Activated naive CD8-positive, alpha-beta T cell treated with anti-CD3 and anti-CD28 coated beads for 36 hours (primary cell): ENCODE measurements at places on chromosomes 2 and 18.
A peak's percentile ranks its signal among the peaks of the same experiment; 100 is the strongest.

- DNase-seq, result peak; percentile 47
- no peaks in the 10 kb centered on the region for H3K36me3 ChIP-seq
- H3K4me3 ChIP-seq, result peak overlapping the region; percentile 75
- H3K27me3 ChIP-seq, result peaks cover 4% of the 10 kb centered on the region
- peaks cover 9% of the 10 kb centered on the region for H3K4me1 ChIP-seq
Measured at GRCh38 chr2:10432311-10433181, 15.6 kb downstream of the ODC1 start.

DNA sequence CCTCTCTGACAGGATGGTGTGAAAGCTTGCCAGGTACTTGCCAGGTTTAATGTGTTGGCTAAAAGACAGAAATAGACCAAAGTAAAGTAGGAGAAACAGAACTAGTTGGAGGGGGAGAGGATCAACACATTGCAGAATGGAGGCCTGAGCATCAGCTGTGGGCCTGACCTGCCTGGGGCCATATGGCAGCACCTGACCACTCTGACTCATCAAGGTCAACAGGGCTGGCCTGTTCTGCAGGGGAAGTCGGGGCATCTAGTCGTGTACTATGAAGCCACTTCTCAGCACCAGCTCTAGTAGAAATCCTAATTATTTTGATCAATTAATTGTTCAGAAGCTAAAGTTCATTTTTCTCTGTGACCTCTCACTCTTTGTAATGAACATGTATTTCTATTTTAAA, 35.8 kb upstream of the NOSTRIN start:
- H3K27ac ChIP-seq, result no peak overlapping the region
- DNase-seq, result no peak
- H3K4me1 ChIP-seq, result no peaks in the 10 kb centered on the region
- H3K27me3 ChIP-seq, result no peaks in the 10 kb centered on the region
- H3K4me3 ChIP-seq, result no peak overlapping the region

DNA sequence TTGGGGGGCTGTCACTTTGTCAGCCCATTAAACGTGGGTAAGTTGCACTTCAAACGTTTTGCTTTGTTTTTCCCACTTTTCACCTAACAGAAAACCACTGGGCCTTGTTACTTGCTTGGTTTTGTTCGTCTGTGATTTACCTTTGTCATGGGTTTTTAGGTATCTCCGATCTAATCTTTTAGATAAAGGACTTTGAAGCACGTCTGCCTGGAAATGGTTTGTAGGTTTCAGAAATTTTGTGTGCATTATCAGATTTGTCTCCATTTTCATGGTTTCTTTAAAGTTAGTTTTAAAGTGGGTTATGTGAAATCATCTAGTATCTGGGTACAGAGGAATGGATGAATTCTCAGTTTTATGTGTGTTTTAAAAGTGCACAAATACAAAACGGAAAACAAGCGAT, 6.4 kb downstream of the CTDP1 start:
- DNase-seq, result no peak
- H3K4me1 ChIP-seq, result peaks cover 60% of the 10 kb centered on the region
- no peak overlapping the region for H3K27ac ChIP-seq
- no peaks in the 10 kb centered on the region for H3K27me3 ChIP-seq
- no peak overlapping the region for H3K4me3 ChIP-seq
- H3K36me3 ChIP-seq, result peaks cover 29% of the 10 kb centered on the region

GRCh38 chr18:38576349-38576748, 1010.8 kb upstream of the CELF4 start:
- H3K4me1 ChIP-seq, result peaks cover 15% of the 10 kb centered on the region
- no peaks in the 10 kb centered on the region for H3K27me3 ChIP-seq

- H3K36me3 ChIP-seq, result peaks cover 12% of the 10 kb centered on the region
- H3K27ac ChIP-seq, result no peak overlapping the region
- DNase-seq, result no peak
- H3K4me1 ChIP-seq, result no peaks in the 10 kb centered on the region
- H3K27me3 ChIP-seq, result no peaks in the 10 kb centered on the region
Measured at GRCh38 chr2:18690342-18690741, 101.0 kb upstream of the NT5C1B start.

- no peak for DNase-seq
- H3K27me3 ChIP-seq, result no peaks in the 10 kb centered on the region
- no peaks in the 10 kb centered on the region for H3K4me1 ChIP-seq
- no peak overlapping the region for H3K27ac ChIP-seq
- H3K4me3 ChIP-seq, result no peak overlapping the region
- H3K36me3 ChIP-seq, result no peaks in the 10 kb centered on the region
Measured at GRCh38 chr2:128590309-128591021, 271.8 kb upstream of the HS6ST1 start.

DNA sequence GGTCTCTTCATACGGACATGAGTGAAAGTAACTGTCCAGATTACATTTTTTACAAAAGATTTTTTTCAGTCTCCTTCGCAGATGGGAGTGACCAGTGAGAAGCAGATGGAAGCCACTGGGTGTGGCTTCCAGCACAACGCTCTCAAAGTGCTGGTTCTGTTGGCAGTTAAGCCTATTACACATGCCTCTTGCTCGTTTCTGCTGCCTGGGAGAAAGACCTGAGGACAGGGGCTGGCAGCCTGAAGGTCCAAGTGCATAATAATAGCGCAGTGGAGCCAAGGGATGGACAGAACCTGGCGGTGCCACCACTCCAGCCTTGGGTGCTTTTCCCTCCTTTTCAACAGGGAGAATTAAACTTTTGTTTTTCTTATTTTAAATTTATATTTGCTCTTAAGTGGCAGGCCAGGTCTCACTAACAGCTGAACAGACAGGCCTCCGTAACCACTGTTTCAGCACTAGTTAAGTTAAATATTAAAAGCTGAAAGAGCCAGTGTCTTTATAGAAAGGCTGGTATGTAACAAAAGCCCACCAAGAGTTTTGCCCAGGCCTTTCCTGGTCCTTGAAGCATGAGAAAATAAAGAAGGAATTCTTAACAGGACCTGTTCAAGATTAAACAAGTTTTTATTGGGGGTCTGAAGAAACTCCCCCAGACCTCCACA, 1.2 kb upstream of the SKA1 start:
- H3K4me1 ChIP-seq, result peaks cover 5% of the 10 kb centered on the region
- peaks cover 5% of the 10 kb centered on the region for H3K36me3 ChIP-seq
- H3K4me3 ChIP-seq, result no peak overlapping the region

- DNase-seq, result no peak
- no peaks in the 10 kb centered on the region for H3K36me3 ChIP-seq
Measured at GRCh38 chr18:51253476-51253875, 56.0 kb upstream of the MEX3C start.

- H3K27me3 ChIP-seq, result no peaks in the 10 kb centered on the region
- H3K4me1 ChIP-seq, result peaks cover 53% of the 10 kb centered on the region
- peaks cover 26% of the 10 kb centered on the region for H3K36me3 ChIP-seq
Measured at GRCh38 chr2:71071681-71072398, 3.4 kb downstream of the NAGK start.

GRCh38 chr2:116687371-116687770, 1127.1 kb upstream of the DDX18 start:
- H3K4me1 ChIP-seq, result no peaks in the 10 kb centered on the region
- H3K36me3 ChIP-seq, result no peaks in the 10 kb centered on the region
- no peaks in the 10 kb centered on the region for H3K27me3 ChIP-seq
- no peak overlapping the region for H3K27ac ChIP-seq

- H3K4me3 ChIP-seq, result no peak overlapping the region
- H3K27ac ChIP-seq, result no peak overlapping the region
- H3K4me1 ChIP-seq, result no peaks in the 10 kb centered on the region
- H3K36me3 ChIP-seq, result peaks cover 2% of the 10 kb centered on the region
- DNase-seq, result no peak
- no peaks in the 10 kb centered on the region for H3K27me3 ChIP-seq
Measured at GRCh38 chr2:165837122-165837521, 43.1 kb upstream of the GALNT3 start.

- H3K4me1 ChIP-seq, result no peaks in the 10 kb centered on the region
- H3K27ac ChIP-seq, result no peak overlapping the region
- DNase-seq, result no peak
- no peaks in the 10 kb centered on the region for H3K36me3 ChIP-seq
- no peaks in the 10 kb centered on the region for H3K27me3 ChIP-seq
Measured at GRCh38 chr2:150279686-150280085, 207.8 kb downstream of the RND3 start.

- no peak for DNase-seq
- no peak overlapping the region for H3K4me3 ChIP-seq
- no peaks in the 10 kb centered on the region for H3K27me3 ChIP-seq
- no peaks in the 10 kb centered on the region for H3K36me3 ChIP-seq
Measured at GRCh38 chr2:7685342-7686015, 768.3 kb downstream of the RNF144A start.

- H3K4me3 ChIP-seq, result no peak overlapping the region
- DNase-seq, result no peak
- H3K27me3 ChIP-seq, result peaks cover 18% of the 10 kb centered on the region
- H3K27ac ChIP-seq, result no peak overlapping the region
Measured at GRCh38 chr18:10400534-10401307, 53.7 kb upstream of the APCDD1 start.

GRCh38 chr2:55519938-55520885, 694 bp downstream of the CFAP36 start:
- H3K4me3 ChIP-seq, result peak overlapping the region; percentile 99
- peak overlapping the region; percentile 96 for H3K27ac ChIP-seq
- peak; percentile 36 for DNase-seq
- no peaks in the 10 kb centered on the region for H3K36me3 ChIP-seq

DNA sequence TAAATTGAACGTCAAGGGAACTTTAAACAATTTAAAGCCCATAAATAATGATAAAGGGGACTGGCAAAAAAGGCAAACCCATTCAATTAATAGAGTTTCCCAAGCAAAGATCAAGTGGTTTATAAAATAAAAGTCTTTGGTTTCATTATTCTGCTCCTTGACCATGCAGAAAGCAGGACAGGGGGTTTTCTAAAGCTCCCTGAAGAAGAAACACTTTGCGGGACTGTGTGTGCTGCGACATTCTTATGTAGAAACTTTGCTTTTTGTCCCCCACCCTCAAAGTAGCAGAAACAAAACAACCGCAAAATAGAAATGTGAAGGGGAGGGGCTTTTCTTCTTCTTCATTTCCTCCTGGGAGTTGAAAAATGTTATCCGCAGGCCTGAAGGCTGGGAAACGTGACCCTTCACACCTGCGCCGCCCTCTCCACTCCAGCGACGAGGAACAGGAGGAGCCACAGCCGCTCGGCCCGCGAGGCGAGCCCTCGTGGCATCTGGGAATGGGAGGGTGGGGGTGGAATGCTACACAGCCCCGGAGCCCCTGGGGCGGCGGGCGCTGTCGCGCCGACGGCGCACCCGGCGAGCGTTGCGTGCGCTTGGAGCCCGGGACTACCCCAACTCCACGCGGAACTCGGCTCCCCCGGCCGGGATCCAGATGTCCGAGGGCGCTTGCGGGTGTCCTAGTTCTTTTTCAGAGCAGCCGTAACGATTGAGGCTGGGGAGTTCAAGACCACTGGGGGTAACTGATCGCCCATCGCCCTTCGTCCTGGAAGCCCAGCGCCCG, 4.3 kb upstream of the GBX2 start:
- H3K27me3 ChIP-seq, result peaks cover 80% of the 10 kb centered on the region
- H3K27ac ChIP-seq, result no peak overlapping the region
- peaks cover 4% of the 10 kb centered on the region for H3K4me1 ChIP-seq
- H3K4me3 ChIP-seq, result no peak overlapping the region

DNA sequence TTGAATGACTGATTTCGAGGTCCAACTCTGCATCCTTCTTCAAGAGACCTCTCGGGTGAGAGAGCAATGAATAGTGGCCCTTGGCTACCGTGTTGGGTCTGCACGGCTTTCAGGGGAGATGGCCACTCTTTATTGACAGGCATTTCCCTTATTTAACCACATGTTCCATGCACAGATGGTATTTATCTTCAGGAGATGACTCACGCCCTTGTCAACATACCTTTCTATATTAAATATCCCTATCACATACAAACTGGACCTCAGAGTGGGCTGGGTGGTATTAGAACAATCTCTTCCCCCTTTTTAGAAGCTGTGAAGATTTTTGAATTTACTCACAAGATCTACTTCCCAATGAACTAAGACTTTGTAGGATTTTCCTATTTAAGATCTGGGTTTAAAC, 109.6 kb upstream of the CDC42EP3 start:
- no peak overlapping the region for H3K4me3 ChIP-seq
- no peaks in the 10 kb centered on the region for H3K4me1 ChIP-seq
- no peaks in the 10 kb centered on the region for H3K27me3 ChIP-seq
- DNase-seq, result no peak

- peaks cover 4% of the 10 kb centered on the region for H3K4me1 ChIP-seq
- DNase-seq, result no peak
- H3K27me3 ChIP-seq, result no peaks in the 10 kb centered on the region
Measured at GRCh38 chr2:15531095-15531854, 29.9 kb downstream of the NBAS start.

GRCh38 chr2:173544641-173545363, 190.1 kb downstream of the CDCA7 start:
- H3K27me3 ChIP-seq, result peaks cover 4% of the 10 kb centered on the region
- no peak overlapping the region for H3K27ac ChIP-seq
- H3K4me3 ChIP-seq, result no peak overlapping the region
- DNase-seq, result no peak

GRCh38 chr18:73520229-73520628, 627.4 kb downstream of the FBXO15 start:
- H3K36me3 ChIP-seq, result no peaks in the 10 kb centered on the region
- no peaks in the 10 kb centered on the region for H3K27me3 ChIP-seq
- H3K4me1 ChIP-seq, result no peaks in the 10 kb centered on the region
- no peak overlapping the region for H3K4me3 ChIP-seq
- DNase-seq, result no peak

GRCh38 chr2:60519231-60519863, 34.1 kb downstream of the BCL11A start:
- DNase-seq, result no peak
- no peak overlapping the region for H3K27ac ChIP-seq
- H3K36me3 ChIP-seq, result no peaks in the 10 kb centered on the region
- H3K27me3 ChIP-seq, result peaks cover 19% of the 10 kb centered on the region

- H3K4me3 ChIP-seq, result no peak overlapping the region
- no peaks in the 10 kb centered on the region for H3K36me3 ChIP-seq
- no peaks in the 10 kb centered on the region for H3K27me3 ChIP-seq
- no peaks in the 10 kb centered on the region for H3K4me1 ChIP-seq
- no peak overlapping the region for H3K27ac ChIP-seq
Measured at GRCh38 chr2:110957293-110957692, 163.4 kb upstream of the BCL2L11 start.

- peaks cover 32% of the 10 kb centered on the region for H3K4me1 ChIP-seq
- no peak overlapping the region for H3K27ac ChIP-seq
- H3K27me3 ChIP-seq, result peaks cover 13% of the 10 kb centered on the region
- no peaks in the 10 kb centered on the region for H3K36me3 ChIP-seq
- no peak for DNase-seq
Measured at GRCh38 chr2:96970248-96970875, 16.0 kb downstream of the FAM178B start.

- no peaks in the 10 kb centered on the region for H3K4me1 ChIP-seq
- H3K36me3 ChIP-seq, result no peaks in the 10 kb centered on the region
- peaks cover 2% of the 10 kb centered on the region for H3K27me3 ChIP-seq
Measured at GRCh38 chr2:102979429-102979828, 217.6 kb downstream of the TMEM182 start.
